ENCODE measurements at places on chromosomes 11 and 22. TPM values are rescaled to one million over a fixed set of nuclear protein-coding genes. Genes with fewer than 3 reads are reported as not detected.

GRCh38 chr11:70500076-70500847 is 101.9 kb downstream of the CTTN start:
- H3K4me3 ChIP-seq = no peak overlapping the region
- H3K4me1 ChIP-seq = no peaks in the 10 kb centered on the region
- no peaks in the 10 kb centered on the region for H3K27me3 ChIP-seq
- DNase-seq = no peak
- H3K36me3 ChIP-seq = no peaks in the 10 kb centered on the region

- H3K36me3 ChIP-seq = no peaks in the 10 kb centered on the region
- DNase-seq = no peak
- peaks cover 13% of the 10 kb centered on the region for H3K4me1 ChIP-seq
- H3K27ac ChIP-seq = no peak overlapping the region
Measured at GRCh38 chr22:24995649-24996180, 43.2 kb downstream of the KIAA1671 start.

- no peaks in the 10 kb centered on the region for H3K4me1 ChIP-seq
- H3K4me3 ChIP-seq = no peak overlapping the region
- no peak overlapping the region for H3K27ac ChIP-seq
- no peaks in the 10 kb centered on the region for H3K27me3 ChIP-seq
- DNase-seq = no peak
- no peaks in the 10 kb centered on the region for H3K36me3 ChIP-seq
Measured at GRCh38 chr11:133621611-133622010, 89.3 kb upstream of the OPCML start.

DNA sequence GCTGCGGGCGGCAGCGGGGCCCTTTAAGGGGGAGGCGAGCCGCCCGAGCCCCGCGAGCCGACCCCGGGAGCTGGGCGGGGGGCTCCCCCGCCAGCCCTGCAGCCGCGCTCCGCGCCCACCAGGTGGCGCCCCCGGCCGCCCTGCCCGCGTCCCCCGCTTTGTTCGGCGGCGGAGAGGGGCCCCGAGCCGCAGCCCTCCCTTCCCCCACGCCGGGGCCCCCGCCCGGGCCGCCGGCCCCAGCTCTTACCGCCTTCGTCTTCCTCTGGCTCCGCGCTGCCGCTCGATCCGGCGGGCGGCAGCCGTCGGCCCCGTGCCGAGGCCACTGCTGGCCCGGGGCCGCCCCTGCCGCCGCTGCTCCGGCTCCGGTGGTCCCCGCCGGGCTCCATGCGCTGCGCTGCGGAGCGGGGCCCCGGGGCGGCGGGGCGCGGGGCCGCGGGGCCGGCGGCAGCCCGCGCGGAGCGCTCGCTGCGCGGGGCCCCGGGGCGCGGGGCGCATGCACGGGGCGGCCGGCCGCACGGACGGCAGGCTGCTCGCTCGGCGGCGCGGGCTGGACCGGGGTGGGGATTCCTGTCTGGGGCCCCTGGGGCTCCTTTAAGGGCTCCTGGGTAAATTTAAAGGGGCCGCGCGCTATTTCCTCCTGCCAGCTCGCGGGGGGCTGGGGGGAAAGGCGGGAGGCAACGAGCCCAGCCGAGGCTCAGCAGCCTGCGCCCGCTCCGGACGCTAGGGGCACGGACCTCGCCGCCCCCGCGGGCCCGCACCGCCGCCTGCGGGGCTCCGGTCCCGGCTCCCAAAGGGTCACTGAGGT is at the start of gene ZFTA:
Gene ZFTA, minus strand, starts transcription at position 539 of the 805 bp plus-strand sequence. Its CDS starts 153 bp downstream, at position 386.
- H3K27ac ChIP-seq = peak within 1 kb of the TSS; percentile 67
- DNase-seq = peak; percentile 71
- peak within 1 kb of the TSS; percentile 79 for H3K4me3 ChIP-seq
- no peaks in the 10 kb centered on the region for H3K36me3 ChIP-seq
- peaks cover 7% of the 10 kb centered on the region for H3K27me3 ChIP-seq

DNA sequence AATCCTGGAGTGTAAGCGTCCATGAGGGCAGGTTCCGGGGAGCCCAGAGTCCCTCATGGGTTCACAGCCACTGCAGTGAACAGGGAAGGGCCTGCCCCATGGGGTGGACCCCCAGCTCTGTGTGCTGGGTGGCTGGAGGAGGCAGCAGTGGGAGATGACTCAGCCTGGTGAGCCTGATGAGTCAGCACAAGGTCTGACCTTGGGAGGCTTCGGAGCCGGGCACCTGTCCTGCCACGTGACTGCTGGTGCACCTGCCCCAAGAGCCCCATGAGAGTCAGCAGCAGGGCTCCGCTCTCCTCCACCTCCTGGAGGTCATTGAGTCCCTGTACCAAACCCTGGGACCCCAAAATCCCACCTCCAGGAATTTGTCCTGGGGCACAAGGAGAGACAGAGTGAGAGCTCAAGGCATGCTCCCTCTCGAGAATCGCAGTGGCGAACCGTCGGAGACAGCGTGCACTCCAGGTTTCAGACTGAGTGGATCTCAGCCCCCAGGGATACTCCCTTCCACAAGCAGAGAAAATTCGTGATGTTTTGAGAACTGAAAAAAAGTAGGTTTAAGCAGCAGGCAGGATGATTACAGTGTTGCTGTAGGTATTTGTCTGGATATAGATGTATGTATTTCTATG is 1221.7 kb downstream of the BRD1 start:
- no peak overlapping the region for H3K27ac ChIP-seq
- H3K4me3 ChIP-seq = no peak overlapping the region
- no peaks in the 10 kb centered on the region for H3K36me3 ChIP-seq
- DNase-seq = no peak
- no peaks in the 10 kb centered on the region for H3K27me3 ChIP-seq

DNA sequence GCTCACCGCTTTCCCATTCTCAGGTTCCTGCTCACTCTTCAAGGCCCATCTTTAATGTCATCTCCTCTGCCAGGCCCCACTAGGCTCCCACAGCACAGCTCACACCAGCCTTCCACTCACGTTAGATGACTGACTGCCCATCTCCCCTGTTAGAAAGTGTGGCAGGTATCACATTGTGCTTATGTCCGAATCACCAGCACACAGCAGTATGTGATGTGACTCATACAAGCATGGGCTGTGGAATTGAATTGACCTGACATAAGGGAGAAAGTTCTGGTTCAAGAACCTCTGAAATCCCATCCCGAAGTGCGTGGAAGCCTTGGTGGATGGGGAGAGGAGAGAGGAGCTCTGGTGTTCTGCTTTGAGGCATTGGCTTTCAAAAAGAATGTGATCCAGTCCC is 6.5 kb downstream of the VSTM5 start:
- H3K4me3 ChIP-seq = no peak overlapping the region
- no peak overlapping the region for H3K27ac ChIP-seq
- no peaks in the 10 kb centered on the region for H3K4me1 ChIP-seq
- no peak for DNase-seq

DNA sequence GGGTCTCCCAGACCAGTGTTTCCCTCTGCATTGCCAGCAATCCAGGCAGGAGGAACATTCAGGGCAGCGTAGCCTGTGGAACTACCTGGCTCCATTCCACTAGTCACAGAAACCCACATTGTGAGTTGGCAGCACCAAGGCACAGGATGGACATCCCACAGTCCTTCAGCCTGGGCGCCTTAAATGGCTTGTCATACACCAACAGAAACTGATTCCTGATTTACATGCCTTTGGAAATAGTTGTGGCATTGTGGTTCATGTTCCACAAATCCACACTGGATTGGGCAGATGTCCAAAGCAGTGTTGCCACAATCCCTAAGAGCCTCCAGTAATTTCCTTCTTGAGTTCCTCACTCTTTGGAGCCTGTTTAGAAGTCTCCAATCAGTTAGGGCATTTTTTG is 225.6 kb downstream of the BLID start:
- H3K27ac ChIP-seq = no peak overlapping the region
- no peak overlapping the region for H3K4me3 ChIP-seq
- no peaks in the 10 kb centered on the region for H3K36me3 ChIP-seq
- DNase-seq = no peak

GRCh38 chr22:21928048-21928447 is 24.6 kb downstream of the PPM1F start:
- no peak overlapping the region for H3K4me3 ChIP-seq
- H3K36me3 ChIP-seq = no peaks in the 10 kb centered on the region
- no peaks in the 10 kb centered on the region for H3K27me3 ChIP-seq
- DNase-seq = no peak
- H3K4me1 ChIP-seq = no peaks in the 10 kb centered on the region

DNA sequence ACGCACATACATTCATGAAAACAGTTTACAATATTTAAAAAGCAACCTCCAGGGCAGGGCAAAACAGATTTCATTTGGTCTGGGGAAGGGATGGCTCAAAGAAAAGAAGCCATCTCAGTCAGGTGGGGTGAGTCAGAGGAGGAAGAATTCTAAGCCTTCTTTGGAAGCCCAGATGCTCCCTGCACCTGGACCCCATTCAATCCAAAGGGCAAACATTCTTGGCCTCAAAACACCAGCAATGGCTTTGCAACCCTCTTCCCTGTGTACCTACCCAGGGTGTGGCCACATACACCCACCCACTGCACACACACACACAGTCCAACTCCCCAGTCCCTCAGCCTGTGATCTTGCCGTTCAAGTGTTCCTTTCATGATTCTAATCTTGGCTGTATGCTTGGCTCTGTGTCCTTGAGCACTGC is 2.0 kb downstream of the KCNE3 start:
- peak; percentile 88 for DNase-seq
- H3K4me3 ChIP-seq = no peak overlapping the region
- H3K27me3 ChIP-seq = no peaks in the 10 kb centered on the region
- no peaks in the 10 kb centered on the region for H3K36me3 ChIP-seq

- H3K27me3 ChIP-seq = no peaks in the 10 kb centered on the region
- no peaks in the 10 kb centered on the region for H3K4me1 ChIP-seq
- H3K27ac ChIP-seq = no peak overlapping the region
Measured at GRCh38 chr22:47740109-47740805, 977.8 kb downstream of the TBC1D22A start.

- H3K4me1 ChIP-seq = no peaks in the 10 kb centered on the region
- H3K27ac ChIP-seq = no peak overlapping the region
- no peak for DNase-seq
Measured at GRCh38 chr11:86984701-86985100, 29.5 kb upstream of the FZD4 start.

- H3K4me3 ChIP-seq = no peak overlapping the region
- H3K36me3 ChIP-seq = no peaks in the 10 kb centered on the region
- DNase-seq = no peak
- H3K4me1 ChIP-seq = no peaks in the 10 kb centered on the region
- H3K27ac ChIP-seq = no peak overlapping the region
Measured at GRCh38 chr11:121350314-121351082, 57.9 kb downstream of the SC5D start.

- DNase-seq = no peak
- H3K4me3 ChIP-seq = no peak within 1 kb of the TSS
- H3K4me1 ChIP-seq = no peaks in the 10 kb centered on the region
Measured at GRCh38 chr11:17476317-17477083, at the start of gene ABCC8. TSS of gene ABCC8 (minus strand) at chr11:17476845. CDS start at chr11:17476776, 69 bp downstream.

DNA sequence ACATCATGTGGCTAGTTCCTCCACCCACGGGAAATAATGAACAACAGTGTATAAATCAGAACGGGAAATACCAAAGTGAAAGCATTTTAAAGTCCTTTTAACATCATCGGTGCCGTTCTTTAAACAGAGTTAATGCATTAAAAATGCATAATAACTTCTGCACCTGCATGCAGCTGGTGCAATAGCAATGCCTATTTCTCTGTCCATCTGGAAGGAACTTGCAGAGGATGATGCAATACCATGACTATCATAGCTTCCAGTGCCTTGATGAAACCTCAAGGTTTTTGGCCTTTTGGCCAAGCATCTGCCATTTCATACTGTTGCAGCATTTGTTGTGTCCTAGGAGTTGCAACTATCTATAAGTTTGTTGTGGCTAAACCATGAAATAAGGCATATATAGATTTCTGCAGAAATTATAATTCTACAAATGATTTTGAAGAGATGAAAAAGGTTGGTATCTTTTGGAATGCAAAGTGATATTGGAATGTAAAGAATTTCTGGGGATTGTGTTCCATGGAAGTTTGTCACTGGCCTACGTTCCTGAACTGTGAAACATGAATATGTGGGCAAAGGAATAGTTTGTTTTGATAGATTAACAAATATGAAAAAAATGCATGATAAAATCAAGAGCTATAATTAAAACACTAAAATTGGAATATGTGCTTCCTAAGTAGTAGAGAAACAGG is 9.8 kb upstream of the EIF3F start:
- H3K27ac ChIP-seq = no peak overlapping the region
- no peak for DNase-seq
- no peaks in the 10 kb centered on the region for H3K4me1 ChIP-seq
- no peak overlapping the region for H3K4me3 ChIP-seq

DNA sequence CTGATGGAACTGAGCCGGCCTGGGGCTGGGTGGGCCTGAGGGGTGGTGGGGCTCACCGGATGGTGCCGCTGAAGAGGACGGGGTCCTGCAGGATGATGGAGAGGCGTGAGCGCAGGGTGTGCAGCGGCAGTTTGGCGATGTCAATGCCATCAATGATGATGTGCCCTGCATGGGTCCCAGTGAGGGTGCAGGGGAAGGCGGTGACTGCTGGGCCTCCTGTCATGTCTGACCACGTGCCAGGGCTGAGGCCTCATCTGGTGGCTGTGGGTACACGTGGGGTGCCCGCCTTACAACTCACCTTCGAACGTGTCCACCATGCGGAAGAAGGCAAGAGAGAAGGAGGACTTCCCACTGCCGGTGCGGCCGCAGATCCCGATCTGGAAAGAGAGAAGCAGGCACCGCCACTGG is 7.1 kb upstream of the KCNJ11 start:
- no peaks in the 10 kb centered on the region for H3K4me1 ChIP-seq
- H3K27me3 ChIP-seq = no peaks in the 10 kb centered on the region

The THAP7 gene
- total RNA-seq = 23.3 TPM

The ACTN3 gene
- total RNA-seq = 0.11 TPM

The DLG2 gene
- 1.4 TPM for total RNA-seq

The ACO2 gene
- total RNA-seq = 268 TPM

The OR56A1 gene
- total RNA-seq = not detected

The ANKK1 gene
- 0.32 TPM for total RNA-seq

The MMP13 gene
- total RNA-seq = not detected

The PAX6 gene
- total RNA-seq = 1.6 TPM

The CRYBB1 gene
- not detected for total RNA-seq

The GUCY1A2 gene
- 1.2 TPM for total RNA-seq
